AG04450 (cell line): ENCODE measurements at places on chromosomes 1 and 21.

- no peak for DNase-seq
Observed at GRCh38 chr1:217076902-217077301, 353.7 kb upstream of the ESRRG start.

DNA sequence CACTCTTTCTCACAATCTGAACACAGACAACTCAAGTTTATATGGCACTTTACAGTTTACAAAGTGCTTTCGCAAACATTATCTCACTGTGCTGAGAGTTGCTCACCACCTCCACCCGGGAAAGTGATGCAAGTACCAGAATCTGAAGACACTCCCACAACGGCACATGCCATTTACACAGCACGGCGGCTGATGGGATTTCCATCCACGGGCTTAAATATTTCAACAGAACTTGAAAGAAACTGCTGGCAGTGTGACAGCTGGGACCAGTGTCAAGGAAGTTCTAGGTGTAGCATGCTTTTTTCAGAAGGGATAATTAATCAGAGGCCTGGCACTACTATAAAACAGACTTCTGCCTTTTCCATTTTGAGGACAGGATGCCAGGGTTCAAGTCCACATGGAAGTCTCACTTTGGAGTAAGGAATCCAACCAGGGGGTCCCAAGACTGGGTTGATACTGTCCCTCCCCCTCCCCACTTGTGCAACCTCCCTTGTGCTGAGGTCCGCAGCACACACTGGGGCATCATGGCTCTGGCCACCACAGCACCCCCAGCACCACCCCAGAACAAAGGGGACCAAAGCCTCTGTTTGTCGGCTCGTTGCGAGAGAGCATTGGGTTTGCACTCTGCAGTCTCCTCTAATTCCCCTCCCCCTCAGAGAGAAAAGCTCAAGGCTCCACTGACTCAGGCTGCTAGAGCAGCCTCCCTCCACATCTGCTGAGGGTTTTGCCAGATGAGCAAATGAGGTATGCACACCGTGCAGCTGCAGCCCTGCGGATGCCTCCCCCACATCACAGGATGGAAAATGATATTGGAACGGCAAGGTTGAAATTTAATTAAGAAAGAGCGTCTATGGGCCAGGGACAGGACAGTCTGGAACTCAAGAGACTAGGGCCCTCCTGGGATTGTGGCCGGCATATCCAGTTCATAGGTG, 154.9 kb downstream of the TGFBR3 start:
- DNase-seq: no peak

GRCh38 chr1:244304156-244304555, 147.6 kb downstream of the ADSS2 start:
- DNase-seq: no peak

GRCh38 chr1:68103884-68104554, 53.6 kb upstream of the DIRAS3 start:
- peak; percentile 71 for DNase-seq

DNA sequence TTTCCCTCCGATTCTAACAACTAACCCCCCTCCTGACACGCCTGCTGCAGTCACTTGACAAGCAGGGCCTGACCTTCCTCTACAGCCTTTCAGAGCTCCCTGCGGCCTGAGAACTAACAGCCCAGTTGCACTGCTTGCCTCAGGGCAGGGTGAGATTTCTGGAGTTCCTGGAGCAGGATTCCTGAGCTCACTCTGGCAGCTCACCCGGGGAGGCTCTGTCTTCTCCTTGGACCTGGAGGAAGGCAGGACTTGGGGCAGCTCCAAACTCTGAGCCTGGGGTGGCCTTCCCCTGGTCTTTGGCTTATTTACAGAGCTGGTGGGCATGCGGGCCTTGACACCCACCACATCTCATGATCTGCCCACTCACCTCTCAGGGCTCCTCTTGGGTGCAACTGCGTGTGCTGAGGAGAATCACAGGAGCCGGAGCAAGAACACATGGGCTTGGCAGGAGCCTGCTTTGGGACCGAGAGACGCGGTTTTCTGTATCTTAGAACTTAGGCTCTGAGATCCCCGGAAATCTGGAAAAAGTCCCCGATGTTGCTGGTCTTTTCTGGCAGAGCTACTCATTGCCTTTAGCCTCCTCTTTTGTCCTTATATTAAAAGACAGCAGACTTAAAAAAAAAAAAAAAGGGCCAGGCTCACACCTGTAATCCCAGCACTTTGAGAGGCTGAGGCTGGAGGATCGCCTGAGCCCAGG, 13.1 kb upstream of the SLC25A34 start:
- DNase-seq: no peak

GRCh38 chr1:205232945-205233397, 5.2 kb downstream of the TMCC2 start:
- no peak for DNase-seq

DNA sequence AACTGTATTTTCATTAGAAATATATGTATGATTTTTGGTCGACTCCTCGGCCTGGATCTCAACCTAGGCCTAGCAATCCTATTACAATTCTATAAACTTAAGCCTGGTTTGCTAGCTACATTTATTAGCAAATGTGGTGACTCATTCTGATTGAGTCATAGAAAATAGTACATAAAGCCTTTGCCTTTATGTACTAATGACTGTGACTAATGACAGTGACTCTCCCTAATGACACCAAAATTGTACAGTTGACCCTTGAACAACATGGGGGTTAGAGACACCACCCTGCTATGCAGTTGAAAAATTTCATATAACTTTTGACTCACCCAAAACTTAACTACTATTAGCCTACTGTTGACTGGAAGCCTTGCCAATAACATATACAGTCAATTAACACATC, 78.9 kb downstream of the CLEC20A start:
- DNase-seq: peak; percentile 20

- DNase-seq: no peak
Observed at GRCh38 chr1:203327684-203328457, 22.6 kb downstream of the BTG2 start.

- DNase-seq: no peak
Observed at GRCh38 chr1:8284127-8284526, 33.8 kb upstream of the SLC45A1 start.

- peak; percentile 4 for DNase-seq
Observed at GRCh38 chr1:90201467-90202358, 206.8 kb downstream of the ZNF326 start.

DNA sequence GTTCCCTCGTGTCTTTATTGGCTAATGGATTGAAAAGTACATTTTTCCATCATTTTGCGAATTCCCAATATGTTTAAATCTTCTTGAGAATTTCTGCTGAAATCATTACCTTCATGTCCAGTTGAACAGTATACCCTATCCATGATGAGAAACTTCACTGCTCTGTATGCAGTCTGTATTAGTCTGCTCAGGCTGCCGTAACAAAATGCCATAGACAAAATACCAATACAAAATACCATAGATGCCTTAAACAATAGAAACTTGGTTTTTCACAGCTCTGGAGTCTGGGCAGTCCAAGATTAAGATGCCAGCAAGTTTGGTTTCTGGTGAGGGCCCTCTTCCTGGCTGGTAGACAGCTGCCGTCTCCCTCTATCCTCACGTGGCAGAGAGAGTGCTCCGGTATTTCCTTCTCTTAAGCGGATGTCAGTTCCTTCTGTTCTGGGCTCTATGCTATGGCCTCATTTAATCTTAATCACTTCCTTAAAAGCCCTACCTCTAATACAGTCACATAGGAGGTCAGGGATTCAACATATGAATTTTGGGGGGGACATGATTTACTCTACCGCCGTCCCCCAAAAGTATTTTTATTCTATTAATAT, 27.0 kb downstream of the CXADR start:
- no peak for DNase-seq

DNA sequence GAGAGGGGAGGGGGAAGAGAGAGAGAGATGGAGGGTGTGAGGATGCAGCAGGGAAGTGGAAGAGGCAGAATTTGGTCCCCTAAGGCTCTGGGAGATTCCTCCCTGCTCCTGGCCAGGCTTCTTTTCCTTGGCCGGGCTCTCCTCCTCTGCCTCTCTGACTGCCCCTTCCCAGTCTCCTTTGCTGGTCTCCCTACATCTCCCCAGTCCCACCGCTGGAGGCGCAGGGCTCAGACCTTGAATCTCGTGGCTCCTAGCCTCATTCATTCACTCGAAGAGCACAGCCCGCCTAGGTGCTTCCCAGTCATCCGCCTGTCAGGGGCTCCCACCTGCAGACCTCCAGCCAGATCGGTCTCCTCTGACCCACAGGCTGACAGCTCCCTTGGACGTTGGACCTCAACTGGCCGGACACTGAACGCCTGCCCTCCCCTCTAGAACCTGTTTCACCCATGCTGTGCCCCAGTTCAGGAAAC, 76.5 kb downstream of the VWA5B1 start:
- DNase-seq: no peak

- DNase-seq: no peak
Observed at GRCh38 chr1:112517646-112518045, 8.9 kb downstream of the WNT2B start.

GRCh38 chr1:207495801-207496792, at the start of gene CR1:
CR1 (plus strand) TSS chr1:207496157; CDS start chr1:207496268, 111 bp downstream.
- no peak for DNase-seq

DNA sequence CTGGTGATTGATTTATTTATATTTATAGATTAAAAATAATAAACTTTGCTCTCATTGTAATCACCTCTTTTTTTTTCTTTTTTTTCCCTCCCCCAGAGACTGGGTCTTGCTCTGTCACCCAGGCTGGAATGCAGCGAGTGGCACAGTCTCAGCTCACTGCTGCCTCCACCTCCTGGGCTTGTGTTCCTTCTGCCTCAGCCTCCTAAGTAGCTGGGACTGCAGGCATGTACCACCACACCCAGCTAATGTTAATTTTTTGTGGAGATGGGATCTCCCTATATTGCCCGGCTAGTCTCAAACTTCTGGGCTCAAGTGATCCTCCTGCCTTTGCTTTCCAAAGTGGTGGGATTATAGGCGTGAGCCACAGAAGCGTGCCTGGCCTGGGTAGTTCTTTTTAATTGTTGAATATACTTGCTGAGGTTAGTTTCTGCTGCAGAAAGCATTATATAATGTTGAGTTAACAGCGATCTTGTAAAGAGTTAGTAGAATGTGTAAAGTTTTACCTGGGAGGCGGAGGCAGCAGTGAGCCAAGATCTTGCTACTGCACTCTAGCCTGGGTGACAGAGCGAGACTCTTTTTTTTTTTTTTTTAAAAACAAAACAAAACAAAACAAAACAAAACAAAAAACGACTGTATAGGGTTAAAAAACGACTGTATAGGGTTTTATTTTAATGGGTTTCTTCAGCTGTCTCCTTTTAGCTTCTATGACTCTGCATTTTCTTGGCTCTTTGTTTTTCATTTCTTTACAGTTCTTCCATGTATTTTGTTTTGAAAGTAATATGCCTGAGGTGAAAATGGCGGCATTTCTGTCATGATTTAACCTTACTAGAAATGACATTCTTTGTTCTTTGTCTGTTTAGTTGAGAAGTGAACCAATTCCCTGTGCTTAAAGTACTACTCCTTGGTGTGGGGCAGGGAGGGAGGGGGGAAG, 82.7 kb downstream of the CAMTA1 start:
- DNase-seq: no peak

GRCh38 chr1:12580054-12580887, 37.7 kb downstream of the DHRS3 start:
- DNase-seq: no peak

DNA sequence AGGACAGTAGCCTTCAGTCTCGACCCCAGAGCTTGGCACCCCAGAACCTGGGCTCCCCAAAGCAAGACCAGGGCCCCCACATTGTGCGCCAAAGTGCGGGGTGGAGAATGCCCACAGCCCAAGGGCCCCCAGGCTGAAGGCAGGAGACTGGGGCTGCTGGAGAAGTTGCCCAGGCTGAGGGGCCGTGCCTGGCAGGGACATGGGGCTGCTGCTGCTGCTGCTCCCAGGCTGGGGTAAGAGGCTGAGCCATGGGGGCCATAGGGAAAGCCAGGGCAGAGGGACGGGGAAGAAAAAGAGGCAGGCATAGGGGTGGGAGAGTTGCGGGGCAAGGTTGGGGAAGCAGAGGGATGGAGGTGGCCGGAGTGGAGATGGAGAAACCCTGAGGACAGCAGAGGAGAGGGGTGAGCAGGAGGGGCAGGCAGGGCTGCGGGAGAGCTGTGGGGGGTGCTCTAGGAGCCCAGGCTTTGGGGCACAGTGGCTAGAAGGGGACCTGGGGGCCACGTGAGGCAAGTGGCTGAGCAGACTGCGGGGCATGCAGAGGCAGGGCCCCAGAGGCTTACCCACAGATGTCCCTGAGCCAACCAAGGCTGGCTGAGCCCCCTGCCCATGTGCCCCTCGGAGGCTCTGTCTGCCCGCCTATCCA, 18.9 kb downstream of the SLC27A3 start:
- DNase-seq: no peak
